Karpas-422 (cell line): ENCODE measurements at places on chromosomes 4 and X. TPM values are rescaled to one million over a fixed set of nuclear protein-coding genes. Genes with fewer than 3 reads are reported as not detected.

- H3K4me3 ChIP-seq = no peak overlapping the region
- H3K27ac ChIP-seq = no peak overlapping the region
These were observed 67.3 kb upstream of the VBP1 start for GRCh38 chrX:155148724-155149537.

DNA sequence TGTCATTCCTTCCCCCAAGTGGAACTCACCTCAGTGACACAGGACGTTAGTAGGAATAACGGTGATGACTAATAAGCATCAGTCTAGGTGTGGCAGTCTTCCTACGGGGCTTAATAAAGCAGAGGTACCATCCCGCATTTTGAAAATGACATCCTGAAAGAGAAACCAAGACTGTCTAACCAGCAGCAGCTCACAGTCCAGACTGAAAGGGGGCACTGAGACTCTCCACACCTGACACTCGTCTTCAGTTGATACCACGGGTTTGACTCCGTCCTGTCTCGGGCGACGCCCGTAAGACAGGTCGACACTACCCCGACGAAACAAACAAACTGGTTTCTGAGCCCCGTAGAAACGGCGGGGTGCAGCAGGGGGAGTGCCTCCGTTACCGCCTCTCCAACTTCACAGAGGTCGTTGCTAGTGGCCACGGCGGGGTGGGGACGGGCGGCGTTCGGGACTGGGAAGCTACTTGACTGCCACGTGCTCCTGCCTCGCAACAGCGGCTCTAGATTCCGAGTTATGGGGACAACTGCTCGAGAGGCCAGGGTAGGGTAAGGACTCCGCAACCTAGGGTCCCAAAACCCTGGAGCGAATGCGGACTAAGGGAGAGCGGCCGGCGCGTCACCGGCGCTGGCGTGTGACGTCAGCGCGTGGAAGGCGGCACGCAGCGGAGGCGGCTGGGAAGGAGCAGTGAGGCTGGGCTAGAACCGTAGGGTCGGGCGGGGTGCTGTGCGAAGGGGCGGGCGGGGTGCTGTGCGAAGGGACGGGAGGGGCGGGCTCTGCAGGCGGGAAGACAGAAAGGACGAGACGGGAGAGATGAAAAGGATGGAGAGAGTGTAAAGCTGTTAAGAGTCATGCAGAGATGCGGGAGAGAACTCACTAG lies at the start of gene NEK1:
NEK1 (minus strand) TSS at position 593 of the 880 bp plus-strand sequence. CDS start 9,953 bp downstream, outside the sequence.
- H3K27ac ChIP-seq = peak within 1 kb of the TSS; percentile 72
- H3K4me1 ChIP-seq = peaks cover 26% of the 10 kb centered on the region
- peak; percentile 92 for DNase-seq
- H3K36me3 ChIP-seq = no peaks in the 10 kb centered on the region
- no peaks in the 10 kb centered on the region for H3K27me3 ChIP-seq
- peak within 1 kb of the TSS; percentile 89 for H3K4me3 ChIP-seq

DNA sequence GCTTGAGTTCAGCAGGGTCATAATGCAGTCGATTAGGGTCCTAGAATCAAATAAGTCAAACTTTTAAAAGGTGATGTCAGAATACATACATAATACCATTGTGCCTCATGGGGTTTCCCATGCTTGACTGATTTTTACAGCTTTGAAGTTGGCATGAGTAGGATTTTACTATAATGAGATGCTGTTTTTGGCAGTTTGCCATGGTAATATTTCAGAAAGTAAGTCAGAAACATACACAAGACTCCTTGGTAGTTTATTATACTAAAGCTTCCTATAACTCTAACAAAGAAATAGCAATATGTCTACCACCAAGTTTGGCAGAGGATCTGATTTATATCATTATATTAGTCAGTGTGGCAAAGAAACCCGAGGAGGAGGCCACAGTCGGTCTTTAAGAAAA lies 45.2 kb downstream of the PHKA2 start:
- peaks cover 4% of the 10 kb centered on the region; the same call in 1 of the 2 replicates for H3K36me3 ChIP-seq
- H3K27ac ChIP-seq = no peak overlapping the region
- H3K27me3 ChIP-seq = no peaks in the 10 kb centered on the region

DNA sequence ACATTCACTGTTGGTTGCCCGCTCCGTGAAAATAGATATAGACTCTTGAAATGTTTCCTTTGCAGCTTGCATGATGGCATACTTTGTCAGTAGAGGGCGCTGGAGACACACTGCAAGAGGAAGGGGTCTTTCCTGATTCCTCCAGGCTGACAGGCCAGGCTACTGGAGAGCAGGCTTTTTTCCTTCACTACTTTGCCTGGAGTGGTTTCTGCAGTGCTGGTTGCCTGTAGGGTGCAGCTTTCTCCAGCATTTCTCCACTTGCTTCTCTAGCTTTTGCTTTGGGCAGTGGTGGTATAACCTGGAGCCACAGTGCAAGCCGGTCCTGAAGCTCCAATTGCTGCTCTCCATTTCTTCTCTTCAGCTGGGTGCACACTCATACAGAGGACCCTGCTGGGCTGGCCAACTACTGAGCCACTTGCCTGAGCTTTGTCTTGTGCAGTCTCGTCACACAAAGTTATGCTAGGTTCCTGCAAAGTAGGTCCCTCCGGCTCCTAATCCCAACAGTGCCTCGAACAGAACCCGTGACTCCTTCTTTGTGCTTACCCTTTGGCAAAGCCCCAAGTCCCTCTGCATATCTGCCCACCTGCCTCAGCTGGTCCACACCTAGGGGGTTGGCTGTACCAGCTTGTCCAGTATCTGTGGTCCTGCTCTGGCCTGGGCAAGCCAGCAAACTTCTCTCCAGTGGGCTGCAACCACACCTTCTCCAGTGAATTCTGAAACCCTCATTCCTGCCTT lies 46.3 kb downstream of the RASSF6 start:
- H3K36me3 ChIP-seq = no peaks in the 10 kb centered on the region
- no peak overlapping the region for H3K4me3 ChIP-seq
- no peaks in the 10 kb centered on the region for H3K27me3 ChIP-seq
- peak; percentile 94 for DNase-seq
- peaks cover 44% of the 10 kb centered on the region for H3K4me1 ChIP-seq

DNA sequence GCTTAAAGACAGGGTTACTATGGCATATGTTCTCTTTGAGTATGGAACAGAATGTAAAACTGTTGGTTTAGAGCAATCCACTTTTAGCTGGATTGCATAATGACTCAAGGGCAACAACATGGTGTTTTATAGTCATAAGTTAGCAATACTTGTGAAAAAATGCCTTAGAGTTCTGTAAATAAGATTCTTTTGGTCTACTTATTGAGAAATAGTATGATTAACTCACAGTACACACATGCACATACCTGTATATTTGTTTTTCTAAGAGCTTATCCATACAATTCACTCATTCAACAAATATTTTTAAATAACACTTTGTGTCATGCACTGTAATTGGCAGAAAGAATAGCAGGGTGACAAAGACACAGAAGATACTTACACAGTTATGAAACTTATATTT lies 1415.5 kb downstream of the PCDH7 start:
- no peak overlapping the region for H3K27ac ChIP-seq
- H3K27me3 ChIP-seq = no peaks in the 10 kb centered on the region
- no peaks in the 10 kb centered on the region for H3K4me1 ChIP-seq
- H3K4me3 ChIP-seq = no peak overlapping the region
- no peaks in the 10 kb centered on the region for H3K36me3 ChIP-seq

DNA sequence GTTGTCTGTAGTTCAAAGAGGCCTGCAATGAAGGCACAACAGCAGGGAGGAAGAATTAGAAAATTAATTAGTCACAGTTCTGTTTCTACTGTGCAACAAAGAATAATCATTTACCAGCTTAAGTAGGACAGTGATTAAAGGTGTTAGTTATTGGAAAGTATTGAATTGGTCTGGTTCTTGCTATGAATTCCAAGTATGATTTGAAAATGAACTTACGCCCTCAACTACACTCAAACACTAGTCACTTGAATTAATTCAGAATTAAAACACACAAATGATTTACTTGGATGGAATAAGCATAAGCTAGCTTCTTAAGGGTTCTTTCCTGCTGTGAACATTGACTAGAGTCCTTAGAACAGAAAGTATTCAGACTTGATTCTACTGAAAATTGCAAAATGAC lies 69.9 kb upstream of the EXOC1L start:
- no peak overlapping the region for H3K4me3 ChIP-seq
- no peaks in the 10 kb centered on the region for H3K27me3 ChIP-seq
- H3K27ac ChIP-seq = no peak overlapping the region
- no peaks in the 10 kb centered on the region for H3K36me3 ChIP-seq
- DNase-seq = no peak

GRCh38 chr4:143148521-143148920 lies 36.2 kb upstream of the USP38 start:
- no peak overlapping the region for H3K4me3 ChIP-seq
- DNase-seq = no peak
- H3K36me3 ChIP-seq = no peaks in the 10 kb centered on the region

- no peaks in the 10 kb centered on the region; the same call in 1 of the 2 replicates for H3K36me3 ChIP-seq
- H3K27me3 ChIP-seq = no peaks in the 10 kb centered on the region
- DNase-seq = peak; percentile 97
These were observed 294.6 kb upstream of the STS start for GRCh38 chrX:6852869-6853268.

DNA sequence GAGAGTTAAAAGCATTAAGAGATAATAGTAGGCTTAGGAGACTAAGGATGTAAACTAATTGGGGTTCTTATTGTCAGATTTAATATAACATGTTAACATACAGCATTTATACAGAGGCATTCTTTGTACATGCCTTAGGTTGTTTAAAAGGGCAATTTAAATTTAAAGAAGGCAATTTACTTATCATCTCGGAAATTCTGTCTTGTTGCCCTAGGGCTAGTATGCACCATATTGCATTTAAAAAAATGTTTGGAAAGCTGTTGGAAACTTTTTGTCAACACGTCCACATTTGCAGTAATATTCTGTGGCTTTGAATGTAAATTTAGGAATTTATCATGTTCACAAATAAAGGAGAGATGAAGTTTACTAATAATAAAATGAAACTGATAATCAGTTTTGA lies 25.5 kb downstream of the GALNT7 start:
- no peak overlapping the region for H3K4me3 ChIP-seq
- peak overlapping the region; percentile 30; the same call in 1 of the 2 replicates for H3K27ac ChIP-seq
- no peaks in the 10 kb centered on the region for H3K36me3 ChIP-seq
- DNase-seq = no peak
- peaks cover 56% of the 10 kb centered on the region for H3K4me1 ChIP-seq
- H3K27me3 ChIP-seq = no peaks in the 10 kb centered on the region

DNA sequence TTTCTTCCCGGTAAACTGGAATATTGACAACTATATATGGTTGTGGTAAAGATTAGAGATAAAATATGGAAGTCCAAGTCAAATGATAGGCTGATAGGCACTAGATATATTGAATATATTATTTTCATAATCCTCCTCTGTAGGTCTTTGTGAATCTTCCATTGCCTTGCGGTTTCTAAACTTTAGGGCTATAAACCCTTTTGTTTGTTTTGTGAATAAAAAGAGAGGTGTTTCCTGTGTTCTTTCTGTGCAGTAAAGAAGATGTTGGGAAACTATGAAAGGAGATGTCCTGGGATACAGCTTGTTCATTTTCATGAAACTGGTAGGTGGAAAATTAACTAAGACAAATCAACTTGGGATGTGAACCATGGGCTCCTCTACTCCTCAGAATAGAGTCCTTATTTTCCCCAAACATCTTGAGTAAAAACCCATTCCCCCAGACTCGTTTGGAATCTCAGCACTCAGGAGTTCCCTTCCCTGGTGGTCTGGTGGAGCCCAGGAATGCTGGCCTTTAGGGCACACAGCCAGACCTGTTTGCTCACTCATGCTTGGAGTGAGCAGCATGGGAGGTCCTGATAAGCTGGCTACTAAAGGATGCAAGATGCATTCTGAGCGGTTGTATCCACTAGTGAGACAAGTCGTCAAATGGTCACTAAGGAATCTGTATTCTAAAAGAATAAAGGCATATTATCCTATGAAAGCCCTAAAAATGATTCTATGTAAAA lies 22.2 kb downstream of the PRDM8 start:
- H3K27ac ChIP-seq = no peak overlapping the region
- H3K36me3 ChIP-seq = no peaks in the 10 kb centered on the region
- no peaks in the 10 kb centered on the region for H3K27me3 ChIP-seq

GRCh38 chr4:75939890-75940691 lies 722 bp downstream of the NAAA start:
- H3K27me3 ChIP-seq = no peaks in the 10 kb centered on the region
- peak; percentile 87 for DNase-seq
- H3K36me3 ChIP-seq = peaks cover 3% of the 10 kb centered on the region; the same call in 1 of the 2 replicates

FATE1 gene
- total RNA-seq = not detected in 2 replicates

DDIT4L gene
- not detected in 2 replicates for total RNA-seq

JADE3 gene
- 0.07 and 0.29 TPM in 2 replicates for total RNA-seq

TCEANC gene
- 3.4 and 4.3 TPM in 2 replicates for total RNA-seq

MAGEA11 gene
- not detected in 2 replicates for total RNA-seq

WDR1 gene
- total RNA-seq = 67.5 and 116 TPM in 2 replicates
